ENCODE measurements at places on chromosomes 6 and 20.

- DNase-seq: no peak
Measured at GRCh38 chr6:131004936-131005335, 58.1 kb downstream of the EPB41L2 start.

DNA sequence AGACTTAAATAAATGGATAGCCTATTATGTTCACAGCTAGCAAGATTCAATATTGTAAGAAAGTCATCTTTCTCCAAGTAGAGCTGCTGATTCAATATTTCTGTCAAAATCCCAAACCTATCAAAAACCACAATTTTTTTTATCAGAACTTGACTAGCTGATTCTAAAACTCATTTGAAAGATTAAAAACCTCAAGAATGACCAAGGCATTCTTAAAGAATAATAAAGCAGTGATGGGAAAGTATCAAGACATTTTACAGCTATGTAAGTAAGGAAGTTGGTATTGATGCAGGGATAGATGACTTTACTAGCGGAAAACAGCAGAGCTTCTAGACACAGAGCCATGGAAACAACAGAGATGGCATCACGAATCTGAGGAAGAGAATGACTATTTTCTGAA is 64.7 kb downstream of the SAMD3 start:
- DNase-seq: no peak

DNA sequence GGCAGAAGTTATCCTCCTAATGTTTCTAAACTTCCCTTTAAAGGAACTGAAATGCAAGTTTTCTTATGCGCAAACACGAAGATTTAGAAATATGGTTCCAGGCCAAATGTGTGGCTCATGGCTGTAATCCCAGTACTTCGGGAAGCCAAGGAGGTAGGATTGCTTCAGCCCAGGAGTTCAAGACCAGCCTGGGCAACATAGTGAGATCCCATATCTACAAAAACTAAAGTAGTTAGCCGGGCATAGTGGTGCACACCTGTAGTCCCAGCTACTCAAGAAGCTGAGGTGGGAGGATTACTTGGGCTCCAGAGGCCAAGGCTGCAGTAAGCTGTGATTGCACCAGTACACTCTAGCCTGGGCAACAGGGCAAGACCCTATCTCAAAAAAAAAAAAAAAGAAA is 95.8 kb upstream of the SCAF8 start:
- no peak for DNase-seq

- DNase-seq: no peak
Measured at GRCh38 chr6:169831450-169832246, 80.2 kb downstream of the ERMARD start.

GRCh38 chr6:79613912-79614311 is 17.2 kb upstream of the SH3BGRL2 start:
- DNase-seq: no peak

- no peak for DNase-seq
Measured at GRCh38 chr6:30759575-30760239, 15.4 kb upstream of the IER3 start.

Measured in GM12864 (cell line).